ENCODE measurements at places on chromosomes 3 and 15. TPM values are rescaled to one million over a fixed set of nuclear protein-coding genes. Genes with fewer than 3 reads are reported as not detected.

CHRD gene
- 6.5 TPM for total RNA-seq

EPB42 gene
- total RNA-seq, result 1.4 TPM

ZNF662 gene
- 8.6 TPM for total RNA-seq

PLSCR2 gene
- 0.35 TPM for total RNA-seq

COLQ gene
- 2.9 TPM for total RNA-seq

SLC24A5 gene
- total RNA-seq, result not detected

DNA sequence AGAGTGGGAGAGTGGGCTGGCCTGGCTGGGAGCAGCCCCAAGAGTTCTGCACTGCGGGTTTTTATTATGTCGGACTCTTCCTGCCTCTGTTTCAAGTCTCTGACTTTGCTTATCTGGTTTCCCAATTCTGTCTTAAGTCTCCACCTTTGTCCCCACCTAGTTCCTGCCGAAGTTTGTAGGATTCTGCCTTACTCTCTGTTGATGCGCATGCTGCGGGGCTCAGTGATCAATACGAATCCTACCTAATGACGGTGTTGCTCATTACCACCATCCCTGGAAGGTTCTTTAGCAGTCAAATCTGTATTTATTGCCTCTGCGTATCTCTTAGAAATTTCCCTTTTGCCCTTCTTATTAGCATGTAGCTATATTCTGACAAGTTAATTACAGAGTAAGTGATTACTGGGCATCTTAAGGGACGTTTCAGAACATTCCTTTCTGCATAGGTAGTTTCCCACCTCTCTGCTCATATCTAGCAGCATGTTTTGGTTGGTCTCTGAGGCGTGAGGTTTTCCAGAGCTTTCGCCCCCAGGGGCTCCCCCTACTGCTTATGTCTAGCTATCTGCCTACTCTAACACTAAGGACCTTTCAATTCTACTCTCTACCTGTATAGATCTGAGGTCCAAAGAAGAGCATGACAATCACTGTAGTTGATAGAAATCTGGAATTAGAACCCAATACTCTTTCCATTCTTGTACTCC is 236.0 kb upstream of the EIF1B start:
- no peak for DNase-seq

DNA sequence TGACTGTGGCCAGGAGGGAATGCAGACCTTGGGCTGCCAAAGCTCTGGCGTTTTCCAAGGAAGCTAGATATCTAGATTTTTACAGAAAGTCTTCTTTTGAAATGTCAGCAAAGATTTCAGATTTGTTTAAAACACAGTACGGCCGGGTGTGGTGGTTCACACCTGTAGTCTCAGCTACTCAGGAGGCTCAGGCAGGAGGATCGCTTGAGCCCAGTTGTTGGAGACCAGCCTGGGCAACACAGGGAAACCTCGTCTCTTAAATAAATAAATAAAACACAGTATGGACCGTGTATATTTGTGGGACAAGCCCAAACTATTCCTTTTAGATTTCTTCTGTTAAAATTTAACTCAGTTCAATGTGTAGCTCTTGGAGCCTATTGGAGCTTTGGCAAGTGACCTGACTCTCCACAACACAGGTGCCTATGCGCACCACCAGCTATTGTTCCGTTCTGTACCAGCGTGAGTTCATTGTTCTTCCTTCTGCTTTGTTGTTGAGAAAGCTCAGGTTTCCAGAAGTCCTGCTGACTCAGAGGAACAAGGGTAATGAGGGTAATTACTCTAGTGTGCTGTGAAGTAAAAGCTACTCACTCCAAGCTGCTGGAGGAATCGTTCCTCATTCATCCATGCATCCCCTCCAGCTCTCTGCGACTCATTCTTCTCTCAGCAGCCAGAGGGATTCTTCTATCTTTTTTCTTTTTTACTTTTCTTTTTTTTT is 73.1 kb upstream of the SLC6A6 start:
- peak; percentile 71 for DNase-seq

DNA sequence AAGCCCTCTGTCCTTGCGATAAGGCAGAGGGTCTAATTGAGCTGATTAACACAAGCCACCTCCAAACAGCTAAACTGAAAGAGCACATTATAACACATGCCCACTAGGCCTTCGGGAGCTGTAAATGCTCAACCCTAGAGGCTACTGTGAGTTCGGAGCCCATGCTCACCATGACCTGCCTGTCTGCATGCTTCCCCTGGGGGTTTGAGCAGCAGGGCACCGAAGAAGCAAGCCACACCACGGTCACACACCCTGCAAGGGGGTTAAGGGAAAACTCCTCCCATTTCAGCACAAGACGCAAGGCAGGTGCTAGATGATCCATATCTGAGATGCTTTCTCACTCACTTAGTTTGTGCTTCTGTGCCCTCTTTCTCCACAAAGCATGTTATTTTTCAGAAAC is 435.9 kb upstream of the CADM2 start:
- DNase-seq, result no peak

DNA sequence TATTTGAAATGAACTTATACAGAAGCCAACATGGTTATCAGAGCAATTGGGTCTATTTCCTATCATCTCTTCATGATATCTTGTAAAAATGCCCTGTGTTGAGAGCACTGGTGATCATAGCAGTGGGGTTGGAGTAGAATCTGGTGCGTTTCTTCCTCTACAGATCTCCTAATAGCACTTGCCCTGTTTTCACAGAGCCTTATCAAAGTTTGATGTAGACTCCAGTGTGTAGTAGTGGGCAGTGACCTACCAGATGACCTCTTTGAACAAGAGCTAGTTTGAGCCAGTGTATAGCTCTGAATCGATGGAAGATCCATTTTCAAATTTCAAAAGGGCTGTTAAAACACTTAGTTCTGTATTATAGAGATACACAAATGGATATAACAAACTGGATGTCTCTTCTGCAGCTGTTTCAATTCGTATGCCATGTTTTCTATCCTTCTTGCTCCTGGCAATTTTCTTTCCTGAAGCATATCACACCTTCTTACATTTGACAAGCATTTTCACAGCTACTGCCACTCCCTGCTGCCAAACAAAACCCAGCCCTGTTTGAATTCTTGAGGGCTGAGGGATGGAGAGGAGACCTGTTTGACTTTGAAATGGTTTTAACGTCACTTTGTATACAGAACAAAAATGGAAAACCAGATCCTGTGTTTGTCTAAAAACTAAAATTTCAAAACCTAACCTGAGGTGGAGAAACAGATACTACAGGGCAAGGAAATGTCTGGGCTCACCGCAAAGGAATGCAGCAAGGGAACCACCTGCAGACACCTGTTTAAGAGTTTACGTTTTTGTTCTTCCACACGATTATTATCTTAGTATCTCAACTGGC is 354.5 kb upstream of the TPRG1 start:
- no peak for DNase-seq

DNA sequence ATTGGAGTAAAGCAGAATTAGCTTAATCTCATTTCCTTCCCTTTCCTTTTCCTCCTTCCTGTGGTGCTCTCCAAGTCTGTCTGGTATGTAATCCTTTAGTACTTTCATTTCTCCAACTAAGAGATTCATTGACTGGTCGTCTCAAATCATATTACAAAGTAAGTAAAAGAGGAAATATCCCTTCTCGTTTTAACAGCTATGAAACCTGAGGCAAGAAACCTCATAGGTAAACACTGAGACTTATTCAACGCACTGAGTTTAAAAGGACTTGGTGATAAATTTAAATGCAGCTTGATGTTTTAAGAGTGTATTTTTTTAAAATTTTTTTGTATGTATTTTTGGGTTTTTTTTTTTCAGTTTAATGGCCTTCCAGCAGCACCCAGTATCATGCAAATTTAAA is 117.2 kb upstream of the LRRC3B start:
- no peak for DNase-seq

DNA sequence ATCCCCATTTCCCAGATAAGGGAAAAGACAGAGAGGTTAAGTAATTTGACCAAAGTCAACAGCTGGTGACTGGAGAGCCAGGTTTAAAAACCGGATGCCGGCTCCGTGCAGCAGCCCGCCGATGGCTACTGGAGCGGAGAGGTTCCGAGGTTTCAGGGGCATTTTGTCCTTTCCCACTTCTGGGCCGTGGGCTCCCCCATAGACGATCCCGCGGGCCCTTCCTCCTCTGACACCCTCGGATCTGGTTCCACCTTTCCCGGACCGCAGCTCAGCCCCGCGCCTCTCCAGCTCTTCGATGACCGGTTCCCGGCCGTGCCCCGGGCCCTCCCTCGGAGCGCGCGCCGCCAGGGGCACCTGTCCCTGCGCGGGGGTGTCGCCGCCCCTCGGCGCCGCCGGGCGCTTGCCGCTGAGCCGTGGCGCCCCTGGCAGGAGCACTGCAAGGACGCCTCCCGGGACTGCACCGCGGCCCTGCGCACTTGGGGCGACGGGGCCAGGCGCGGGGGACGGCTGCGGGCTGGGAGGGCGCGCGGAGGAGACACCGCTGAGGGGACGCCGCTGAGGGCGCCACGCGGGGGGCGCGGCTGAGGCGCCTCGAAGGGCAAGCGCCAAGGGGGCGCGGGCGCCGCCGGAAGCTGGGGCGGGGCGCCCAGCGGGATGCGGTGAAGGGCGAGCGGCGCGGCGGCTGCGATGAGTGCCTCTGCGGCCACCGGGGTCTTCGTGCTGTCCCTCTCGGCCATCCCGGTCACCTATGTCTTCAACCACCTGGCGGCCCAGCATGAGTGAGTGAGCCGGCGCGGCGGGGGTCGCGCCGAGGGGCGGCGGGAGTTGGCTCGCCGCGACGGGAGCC is at the start of gene TM6SF1:
TM6SF1 (plus strand) TSS at position 652 of the 847 bp plus-strand sequence; CDS start at position 688, 36 bp downstream.
- DNase-seq, result no peak

DNA sequence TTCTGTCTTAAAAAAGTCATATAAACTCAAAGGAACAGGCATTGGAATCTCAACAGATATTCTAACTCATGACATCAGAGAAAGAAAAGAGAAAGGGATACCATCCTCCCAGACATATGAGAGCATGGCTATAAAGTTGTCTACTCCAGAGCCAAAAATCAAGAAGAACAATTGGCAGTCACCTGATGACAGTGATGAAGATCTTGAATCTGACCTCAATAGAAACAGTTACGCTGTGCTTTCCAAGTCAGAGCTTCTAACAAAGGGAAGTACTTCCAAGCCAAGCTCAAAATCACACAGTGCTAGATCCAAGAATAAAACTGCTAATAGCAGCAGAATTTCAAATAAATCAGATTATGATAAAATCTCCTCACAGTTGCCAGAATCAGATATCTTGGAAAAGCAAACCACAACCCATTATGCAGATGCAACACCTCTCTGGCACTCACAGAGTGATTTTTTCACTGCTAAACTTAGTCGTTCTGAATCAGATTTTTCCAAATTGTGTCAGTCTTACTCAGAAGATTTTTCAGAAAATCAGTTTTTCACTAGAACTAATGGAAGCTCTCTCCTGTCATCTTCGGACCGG is 35.9 kb downstream of the UNC13C start:
- DNase-seq, result no peak

DNA sequence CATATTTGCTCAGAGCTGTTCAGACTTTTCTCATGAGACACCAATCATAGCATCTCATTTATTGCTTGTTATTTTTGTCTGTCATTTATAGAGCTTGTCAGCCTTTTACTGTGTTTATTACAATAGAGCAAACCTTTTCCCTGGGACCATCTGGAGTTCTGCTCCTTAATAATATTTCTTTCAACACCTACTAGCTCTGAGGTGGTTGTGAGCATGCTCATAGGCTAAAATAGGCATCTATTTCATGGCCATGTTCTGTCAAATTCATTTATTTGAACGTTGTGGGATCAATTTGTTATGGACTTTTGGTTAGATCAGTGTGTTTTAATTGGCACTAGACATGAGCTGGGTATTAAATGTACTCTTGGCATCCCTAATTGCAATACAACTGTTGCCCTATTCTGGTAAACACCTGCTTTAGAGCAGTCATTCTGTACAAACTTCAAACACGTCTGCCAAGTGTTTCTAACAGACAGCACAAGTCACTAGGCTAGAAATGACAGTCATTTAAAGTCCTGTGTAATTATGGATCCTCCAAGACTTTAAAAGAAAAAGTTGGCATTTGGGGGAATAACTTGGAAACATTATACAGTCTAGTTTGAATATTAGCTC is 766.3 kb downstream of the ZNF385D start:
- DNase-seq, result no peak

DNA sequence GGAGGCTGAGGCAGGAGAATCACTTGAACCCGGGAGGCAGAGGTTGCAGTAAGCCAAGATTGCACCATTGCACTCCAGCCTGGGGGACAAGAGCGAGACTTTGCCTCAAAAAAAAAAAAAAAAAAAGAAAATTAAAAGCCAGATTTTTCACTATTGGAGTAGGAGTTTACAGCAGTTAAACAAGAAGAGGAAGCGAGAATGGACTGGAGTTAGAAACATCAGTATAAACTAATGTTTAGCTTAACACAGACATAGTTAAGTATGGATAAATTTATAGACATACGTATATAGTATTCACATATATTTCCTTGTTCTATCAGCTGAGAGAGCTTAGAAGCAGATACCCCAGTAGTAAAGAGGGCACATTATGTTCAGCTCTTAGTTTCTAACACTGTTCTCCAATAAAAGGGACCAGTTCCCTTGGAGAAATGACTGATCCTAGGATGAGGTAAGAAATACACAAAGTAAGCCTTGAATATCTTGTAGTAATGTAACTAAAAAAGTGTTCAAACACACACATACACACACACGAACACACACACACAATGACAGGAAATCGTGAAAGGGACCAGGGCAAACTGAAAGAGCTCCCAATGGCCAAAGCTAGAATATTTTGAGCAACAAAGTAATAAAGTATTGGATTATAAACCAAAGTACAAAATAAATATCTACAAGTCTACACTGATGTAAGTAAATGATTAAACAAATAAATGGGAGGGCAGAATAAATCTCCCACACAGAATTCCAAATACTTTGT is 25.1 kb downstream of the PIK3CB start:
- no peak for DNase-seq
